HFF-Myc (cell line): ENCODE measurements at places on chromosomes 2 and 18.
A peak's percentile ranks its signal among the peaks of the same experiment; 100 is the strongest.

GRCh38 chr2:28406276-28407096 lies 13.8 kb downstream of the FOSL2 start:
- DNase-seq, result no peak

GRCh38 chr2:20704886-20705285 lies 37.9 kb downstream of the GDF7 start:
- no peak for DNase-seq

DNA sequence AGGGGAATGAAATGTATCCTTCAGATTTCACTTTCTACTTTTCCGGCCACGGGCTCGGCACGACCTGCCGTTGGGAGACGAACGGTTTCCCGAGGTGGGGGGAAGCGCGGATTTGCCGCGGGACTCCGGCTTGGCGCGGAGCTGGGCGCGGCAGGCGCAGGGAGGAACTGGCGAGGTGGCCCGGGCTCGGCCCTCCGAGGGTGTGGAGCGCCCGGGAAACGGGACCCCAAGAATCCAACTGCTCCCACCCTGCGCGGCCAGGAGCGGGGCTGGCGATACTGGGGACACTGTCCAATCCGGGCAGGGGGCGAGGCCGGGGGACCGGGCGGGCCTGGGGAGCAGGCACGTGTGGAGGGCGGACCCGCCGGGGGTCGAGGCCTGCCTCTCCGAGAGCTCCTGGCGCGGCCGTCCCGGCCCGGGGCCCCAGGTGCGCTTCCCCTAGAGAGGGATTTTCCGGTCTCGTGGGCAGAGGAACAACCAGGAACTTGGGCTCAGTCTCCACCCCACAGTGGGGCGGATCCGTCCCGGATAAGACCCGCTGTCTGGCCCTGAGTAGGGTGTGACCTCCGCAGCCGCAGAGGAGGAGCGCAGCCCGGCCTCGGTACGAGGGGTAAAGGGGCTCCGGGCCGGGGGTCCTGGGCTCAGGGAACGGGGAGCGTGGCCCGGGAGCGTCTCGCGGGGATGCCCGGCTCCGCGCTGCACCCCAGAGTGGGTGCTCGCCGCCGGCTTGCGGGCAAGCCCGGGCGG lies at the start of gene ANXA4:
Gene ANXA4 (plus strand): TSS at position 560 of the 747 bp plus-strand sequence. CDS start 39,432 bp downstream, outside the sequence.
- peak; percentile 26 for DNase-seq

GRCh38 chr2:54755641-54756326 lies 32.3 kb downstream of the EML6 start:
- DNase-seq, result no peak

- DNase-seq, result no peak
These were observed 650.5 kb upstream of the LINC00305 start for GRCh38 chr18:64799376-64799775.

DNA sequence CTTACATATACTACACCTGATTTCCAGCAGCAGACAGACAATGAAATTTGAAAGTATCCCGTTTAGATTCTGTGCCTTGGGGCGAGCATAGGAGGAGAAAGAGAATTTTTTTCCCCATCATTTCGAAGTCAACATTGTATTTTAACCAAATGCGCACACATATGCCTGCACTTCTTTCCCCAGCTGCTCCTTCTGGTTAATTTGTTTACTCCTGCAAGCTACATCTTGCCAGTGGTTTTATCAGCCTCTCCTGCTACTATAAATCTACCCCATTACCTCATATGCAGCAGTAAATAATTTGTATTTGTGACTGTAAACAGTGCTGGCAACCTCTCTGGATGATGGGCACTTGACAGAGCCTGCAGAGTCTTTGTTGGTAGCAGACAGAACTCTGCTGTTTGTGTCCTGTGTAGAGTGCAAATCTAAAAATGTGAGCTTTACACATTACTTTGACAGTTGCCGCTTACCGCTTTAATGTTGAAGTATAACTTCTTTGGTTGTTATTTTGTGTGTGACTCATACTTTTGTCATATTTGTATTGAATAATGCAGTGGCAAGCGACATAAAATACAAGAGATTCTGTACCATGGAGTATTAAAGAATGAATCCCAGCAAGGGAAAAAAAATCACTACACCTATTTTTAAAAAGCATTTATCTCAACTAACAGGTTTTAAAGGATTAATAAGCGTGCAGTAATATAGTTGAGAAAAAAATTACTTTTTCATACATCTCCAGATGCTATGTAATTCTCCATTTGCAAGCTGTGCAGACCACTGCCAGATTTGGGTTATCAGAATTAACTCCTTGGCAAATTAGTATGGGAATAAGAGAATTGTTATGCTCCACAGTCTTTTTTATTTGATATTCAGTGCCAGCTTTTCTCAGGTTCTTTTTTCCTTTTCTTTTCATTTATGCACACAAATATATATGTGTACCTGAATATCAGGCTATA lies 536.8 kb downstream of the XIRP2 start:
- no peak for DNase-seq

GRCh38 chr2:6777626-6778025 lies 88.1 kb downstream of the CMPK2 start:
- DNase-seq, result no peak

DNA sequence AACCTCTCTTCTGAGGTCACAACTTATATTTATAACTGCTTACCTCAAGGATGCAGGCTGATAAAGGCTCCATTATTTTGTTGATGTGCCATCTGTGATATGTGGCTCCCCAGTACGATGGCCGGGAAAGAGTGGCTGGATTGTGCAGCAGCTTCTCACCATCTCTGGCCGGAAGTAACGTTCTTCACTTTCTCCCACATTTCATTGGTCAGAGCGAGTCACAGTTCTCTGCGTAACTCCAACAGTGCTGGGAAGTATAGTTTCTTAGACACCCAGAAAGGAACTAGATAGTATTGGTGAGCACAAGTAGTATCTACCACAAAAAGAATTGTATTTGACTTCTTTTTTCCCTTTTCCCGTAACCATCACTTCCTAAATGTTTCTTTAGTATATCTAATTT lies 28.7 kb downstream of the ZSWIM2 start:
- DNase-seq, result no peak

DNA sequence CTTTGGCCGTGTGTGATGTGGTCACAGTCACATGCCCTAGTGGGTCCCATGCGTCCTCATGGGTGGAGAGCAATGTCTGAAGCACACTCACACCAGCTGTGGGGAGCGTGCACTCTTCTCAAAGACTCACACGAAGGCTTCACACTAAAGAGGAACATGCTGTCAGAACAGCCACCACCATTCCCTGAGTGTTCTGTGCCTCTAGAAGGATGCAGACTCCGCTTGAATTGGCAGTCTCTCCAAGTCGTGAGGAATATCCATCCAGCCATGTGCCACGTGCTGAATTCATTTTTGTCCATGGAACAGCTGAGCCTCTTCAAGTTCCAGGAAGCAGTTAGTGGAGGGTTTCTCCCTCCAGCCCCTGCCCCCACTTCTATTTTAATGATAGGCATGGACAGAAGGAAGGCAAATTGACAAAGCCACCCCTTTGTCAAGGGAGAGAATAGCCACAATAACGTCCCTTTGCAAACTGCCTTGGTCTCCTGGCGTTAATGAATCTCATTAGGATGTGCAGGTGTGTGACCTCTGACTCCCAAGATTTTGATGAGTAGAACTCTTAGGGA lies 464.3 kb upstream of the ID2 start:
- DNase-seq, result no peak

GRCh38 chr18:33571998-33572787 lies 5.8 kb upstream of the ASXL3 start:
- no peak for DNase-seq

DNA sequence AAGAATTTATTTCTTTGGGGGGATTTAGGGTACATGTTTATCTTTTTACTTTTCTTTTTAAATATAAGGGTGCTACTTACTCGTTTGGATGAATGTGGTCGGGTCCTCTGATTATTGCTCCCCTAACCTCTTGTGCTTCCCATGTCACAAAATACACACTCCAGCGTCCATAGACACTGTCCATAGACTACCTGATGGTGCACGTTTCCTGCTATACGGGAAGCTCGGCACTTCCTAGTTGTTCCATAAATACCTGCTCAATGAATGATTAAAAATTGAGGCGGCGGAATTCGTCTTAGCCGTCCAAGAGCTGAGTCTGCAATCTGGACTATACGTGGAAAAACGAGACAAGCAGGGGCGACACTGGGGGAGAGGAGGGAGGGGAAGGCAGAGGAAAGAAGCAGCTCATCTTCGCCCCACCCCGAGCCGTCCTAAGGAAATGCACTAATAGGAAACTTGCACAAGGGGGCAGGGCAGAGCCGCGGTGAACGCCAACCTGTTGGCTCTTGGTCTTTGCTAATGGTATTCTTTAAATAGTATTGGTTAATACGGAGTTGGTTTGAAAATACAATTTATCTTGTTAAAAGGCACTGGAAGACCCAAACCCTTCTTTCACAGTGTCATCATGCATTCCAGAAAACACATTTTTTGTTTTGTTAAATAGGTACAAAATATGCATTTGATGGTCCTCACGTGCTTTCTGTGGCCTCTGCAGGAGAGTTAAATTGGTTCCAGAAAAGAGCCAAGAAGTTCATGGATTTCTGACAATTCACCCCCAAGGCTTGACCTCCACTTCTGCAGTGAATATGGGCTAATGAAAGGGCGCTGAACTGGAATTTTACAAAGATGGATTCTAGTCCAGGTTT lies 73.0 kb upstream of the KCTD1 start:
- no peak for DNase-seq

DNA sequence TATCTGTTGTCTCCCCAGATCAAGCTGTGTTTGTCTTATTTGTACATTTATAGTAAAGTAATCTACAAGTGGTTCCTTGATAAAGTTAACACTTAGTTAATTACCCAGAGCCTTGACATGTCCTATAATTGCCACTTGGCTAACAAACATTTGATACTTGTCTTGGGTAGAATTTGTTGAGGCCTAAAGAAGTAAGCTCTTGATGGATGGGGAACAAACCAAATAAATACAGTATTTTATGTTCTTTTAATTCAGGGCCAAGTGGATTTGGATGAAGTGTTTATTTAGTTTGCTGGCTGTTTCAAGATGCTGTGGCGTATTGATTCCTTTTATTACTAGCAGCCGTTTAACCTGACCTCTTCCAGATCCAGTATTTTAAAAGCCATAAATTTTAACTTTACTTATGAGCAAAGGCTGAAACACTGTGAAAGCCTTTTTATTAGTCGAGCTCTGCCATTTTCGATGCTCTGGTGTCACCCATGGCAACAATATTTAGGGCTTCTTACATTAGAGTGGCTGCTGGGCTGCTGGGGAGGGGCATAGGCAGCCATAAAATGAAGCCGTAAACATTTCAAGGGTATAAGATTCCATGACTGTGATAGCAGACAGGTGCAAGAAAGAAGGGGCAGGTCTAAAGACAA lies 401.6 kb upstream of the NRP2 start:
- no peak for DNase-seq

DNA sequence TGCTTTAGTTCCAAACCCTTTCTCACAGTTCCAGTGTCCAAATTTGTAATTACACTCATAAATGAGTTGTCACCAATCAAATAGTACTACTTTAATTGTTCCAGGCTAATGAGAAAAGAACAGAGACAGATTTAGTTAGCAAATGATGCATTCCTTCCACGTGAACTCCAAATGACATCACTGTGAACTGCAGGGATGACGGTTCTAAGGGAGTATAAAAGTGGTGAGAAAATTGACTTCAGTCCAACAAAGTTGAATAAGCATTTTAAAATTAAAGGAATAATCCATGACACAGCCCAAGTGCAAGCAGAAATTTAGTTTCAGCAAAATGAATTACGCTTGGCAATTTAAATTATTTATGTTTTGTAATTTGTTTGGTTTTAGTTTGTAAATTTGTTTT lies 102.0 kb upstream of the LRATD1 start:
- DNase-seq, result no peak

- DNase-seq, result no peak
These were observed 9.7 kb downstream of the HRH4 start for GRCh38 chr18:24470022-24470618.

DNA sequence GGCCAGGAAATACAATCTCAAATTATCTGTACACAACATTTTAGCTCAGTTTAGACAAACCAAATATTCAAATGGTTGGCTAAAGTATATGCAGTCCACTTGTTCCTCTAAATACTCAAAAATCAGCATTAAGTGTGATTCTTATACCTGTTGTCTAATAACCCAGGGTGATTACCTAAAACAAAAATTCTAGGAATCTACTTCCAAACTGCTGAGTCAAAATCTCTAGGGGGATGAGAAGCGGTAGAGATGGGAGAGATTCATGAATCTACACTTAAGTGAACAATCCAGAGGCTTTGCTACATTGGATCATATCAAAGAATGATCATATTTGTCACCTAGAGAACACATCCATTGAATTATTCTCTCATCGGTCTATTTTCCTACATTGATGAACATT lies 420.9 kb upstream of the PKDCC start:
- no peak for DNase-seq

DNA sequence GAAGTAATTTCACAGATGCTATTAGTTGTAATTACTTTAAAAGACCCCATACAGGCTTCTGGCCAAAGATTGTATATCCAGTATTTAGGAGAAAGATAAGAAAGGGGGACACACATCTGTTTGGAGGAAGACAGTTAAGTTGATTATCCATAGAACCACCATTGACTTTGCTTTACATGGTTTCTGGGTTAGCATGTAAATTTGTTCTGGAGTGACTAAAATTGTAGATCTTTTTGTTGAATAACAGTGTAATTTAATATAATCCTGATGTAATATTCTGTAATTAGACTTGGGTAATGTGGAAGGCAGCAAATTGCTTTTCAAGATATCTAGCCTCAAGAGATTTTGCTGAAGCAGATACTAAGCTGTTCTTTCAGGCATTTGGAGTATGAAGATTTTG lies 17.2 kb downstream of the COMMD1 start:
- no peak for DNase-seq
